Brain (organoid and tissue), 16 donors: ENCODE measurements at places on chromosomes 4 and X.

GRCh38 chr4:131459430-131460101 lies 1689.5 kb upstream of the PCDH10 start:
- DNase-seq: peak; percentile 4

DNA sequence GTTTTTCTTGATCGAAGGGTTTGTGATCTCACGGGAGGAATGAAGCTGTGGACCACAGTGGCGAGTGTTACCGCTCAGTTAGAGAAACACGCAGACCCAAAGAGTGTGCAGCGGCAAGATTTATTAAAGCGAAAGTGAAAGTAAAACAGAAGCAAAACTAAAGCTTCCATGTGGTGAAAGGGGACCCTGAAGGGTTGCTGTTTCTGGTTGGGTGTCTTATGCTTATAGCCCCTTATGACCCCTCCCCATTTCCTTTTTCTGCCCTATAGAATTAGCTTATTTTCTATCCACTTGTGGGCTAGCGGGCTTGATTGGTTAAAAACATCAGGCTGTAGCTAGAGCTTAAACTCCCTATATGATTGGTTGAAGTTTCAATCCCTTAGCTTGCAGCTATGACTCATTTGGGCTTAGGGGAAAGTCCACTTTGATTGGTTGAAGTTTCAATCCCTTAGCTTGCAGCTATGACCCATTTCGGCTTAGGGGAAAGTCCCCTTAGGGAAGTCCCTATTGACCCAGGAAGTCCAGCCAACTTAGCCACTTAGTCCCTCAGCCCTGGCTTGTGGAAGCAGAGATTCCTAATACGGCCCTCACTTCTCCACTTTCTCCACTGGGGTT lies 171.2 kb upstream of the NWD2 start:
- DNase-seq: no peak

- no peak for DNase-seq
These were observed 181.9 kb upstream of the PPARGC1A start for GRCh38 chr4:24071612-24072372.

DNA sequence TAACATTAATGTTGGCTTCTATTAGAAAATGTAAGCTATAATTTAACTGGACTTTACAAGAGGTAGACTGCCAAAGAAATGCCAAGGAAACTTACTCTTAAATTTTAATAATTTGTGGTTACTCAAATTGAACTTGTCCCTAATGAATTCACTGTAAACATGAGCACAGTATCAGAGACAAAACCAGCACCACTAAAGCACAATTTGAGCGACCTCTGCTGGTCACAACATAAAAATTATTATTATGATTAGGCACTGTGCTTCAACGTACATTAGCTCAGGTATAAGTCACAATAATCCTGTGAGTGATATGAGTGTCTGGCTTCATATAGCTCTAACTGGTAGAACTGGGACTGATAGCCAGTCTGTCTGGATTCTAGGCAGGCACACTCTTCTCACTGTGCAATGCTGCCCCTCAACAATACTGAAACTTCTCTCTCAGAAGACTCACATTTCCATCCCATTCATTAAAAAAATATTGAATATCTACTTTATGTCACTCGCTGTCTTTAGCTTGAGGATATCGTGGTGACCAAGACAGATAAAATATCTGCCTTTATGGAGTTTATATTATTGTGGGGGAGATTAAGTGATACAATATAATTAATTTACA lies 8.0 kb downstream of the NUDT6 start:
- peak; percentile 77 for DNase-seq

DNA sequence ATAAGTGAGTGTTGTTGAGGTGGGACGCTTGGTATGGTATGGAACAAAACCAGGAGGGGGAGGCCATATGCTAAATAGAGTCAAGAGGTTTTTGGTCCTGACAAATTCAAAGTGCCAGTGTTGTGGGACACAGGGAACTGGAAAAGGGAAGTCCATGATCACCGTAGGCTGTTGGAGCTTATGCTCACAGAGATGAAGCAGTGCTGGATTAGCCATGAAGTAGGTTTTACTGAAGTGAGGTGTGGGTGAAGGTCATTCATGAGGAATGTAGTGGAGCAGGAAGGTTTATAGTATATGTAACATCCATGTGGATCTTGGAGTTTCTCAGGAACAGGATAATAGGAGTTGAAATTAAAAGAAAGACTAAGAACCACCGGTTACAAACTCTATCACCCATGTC lies 256.1 kb upstream of the PITX2 start:
- no peak for DNase-seq

- DNase-seq: no peak
These were observed 281.6 kb downstream of the KLHL13 start for GRCh38 chrX:117835034-117835433.

DNA sequence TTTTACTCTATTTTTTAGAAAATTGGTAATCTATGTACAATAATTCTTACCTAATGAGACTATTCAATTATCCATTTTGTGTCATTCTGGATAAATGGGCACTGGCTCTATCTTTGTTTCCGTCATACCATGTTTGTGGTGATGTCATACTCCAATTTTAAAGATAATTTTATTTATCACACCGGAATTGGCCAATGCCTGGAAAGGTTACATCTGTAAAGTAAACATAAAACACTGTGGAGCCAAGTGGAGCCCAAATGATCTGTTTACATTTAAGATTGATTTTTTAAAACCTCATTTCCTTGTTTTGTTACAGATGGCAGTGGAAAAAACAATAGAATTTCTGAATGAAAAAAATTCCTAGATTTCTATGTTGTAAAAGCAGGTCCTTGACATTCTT lies 120.2 kb upstream of the GPRIN3 start:
- no peak for DNase-seq

GRCh38 chrX:6377103-6377764 lies 148.6 kb upstream of the NLGN4X start:
- no peak for DNase-seq

DNA sequence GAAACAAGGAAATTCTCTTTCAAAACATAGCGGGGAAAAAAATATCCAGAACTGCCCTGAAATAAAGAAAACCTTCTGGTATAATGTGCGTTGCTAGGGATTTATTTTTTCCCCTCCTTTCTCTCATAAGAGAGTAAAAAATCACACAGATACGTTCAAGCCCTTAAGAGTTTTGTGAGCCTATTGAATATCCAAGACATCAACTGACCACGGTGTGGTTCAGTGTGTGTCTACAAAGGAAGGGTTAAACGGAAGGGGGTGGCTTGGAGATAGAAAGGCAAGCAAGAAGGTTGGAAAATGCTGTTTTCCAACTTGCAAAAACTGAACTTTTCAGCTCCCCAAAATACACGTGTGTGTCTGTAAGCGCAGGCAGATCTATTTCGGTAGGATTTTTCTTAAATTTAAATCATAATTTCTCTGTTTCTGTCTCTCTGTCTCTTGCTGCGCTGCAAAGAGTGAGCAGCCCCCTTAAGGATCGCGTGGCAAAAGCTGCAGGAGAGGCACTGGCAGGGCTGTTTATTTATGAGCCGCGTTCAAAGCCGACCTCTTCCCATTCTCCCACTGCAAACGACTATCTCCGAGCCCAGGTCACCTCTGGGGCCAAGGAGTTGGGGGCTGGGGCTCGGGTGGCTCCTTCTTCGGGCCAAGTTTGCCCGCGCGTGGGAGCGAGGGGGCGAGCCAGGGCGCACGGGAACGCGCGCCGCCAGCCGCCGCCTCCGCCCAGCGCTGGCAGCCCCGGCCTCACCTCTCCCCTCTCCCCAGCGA lies 492 bp upstream of the SLIT2 start:
- DNase-seq: no peak

DNA sequence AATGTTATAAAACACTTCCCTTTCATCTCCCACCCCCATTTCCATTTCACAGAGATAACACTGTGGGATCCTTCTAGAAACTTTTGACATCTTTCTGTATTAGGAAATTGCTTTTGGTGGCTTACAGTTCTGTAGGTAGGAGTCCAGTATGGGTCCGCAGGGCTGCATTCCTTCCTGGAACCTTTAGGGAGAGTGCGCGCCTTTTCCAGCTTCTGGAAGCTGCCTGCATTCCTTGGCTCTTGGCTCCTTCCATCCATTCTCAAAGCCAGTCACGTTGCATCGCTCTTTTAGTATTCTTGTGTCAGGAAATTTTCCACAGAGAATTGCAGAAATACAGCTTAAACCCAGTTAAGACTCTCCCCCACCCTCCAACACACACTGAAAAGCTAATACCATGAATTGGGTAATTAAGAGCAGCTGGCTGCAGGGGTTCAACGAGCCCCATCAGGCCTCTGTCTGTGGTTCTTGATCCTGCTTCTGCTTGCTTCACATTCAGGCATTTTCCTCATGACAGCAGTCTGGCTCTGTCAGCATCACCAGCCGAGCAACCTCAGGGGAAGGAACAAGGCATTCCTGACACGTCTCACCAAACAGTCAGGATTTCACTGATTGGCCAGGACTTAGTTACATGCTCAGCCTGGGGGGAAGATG lies 48.8 kb downstream of the SEPTIN11 start:
- DNase-seq: peak; percentile 63
